ENCODE measurements at places on chromosomes 13 and 19.

GRCh38 chr13:33152389-33152788 lies 133.2 kb downstream of the STARD13 start:
- no peak for DNase-seq

- DNase-seq, result peak; percentile 58
Measured at GRCh38 chr19:11092181-11092538, 2.9 kb downstream of the LDLR start.

DNA sequence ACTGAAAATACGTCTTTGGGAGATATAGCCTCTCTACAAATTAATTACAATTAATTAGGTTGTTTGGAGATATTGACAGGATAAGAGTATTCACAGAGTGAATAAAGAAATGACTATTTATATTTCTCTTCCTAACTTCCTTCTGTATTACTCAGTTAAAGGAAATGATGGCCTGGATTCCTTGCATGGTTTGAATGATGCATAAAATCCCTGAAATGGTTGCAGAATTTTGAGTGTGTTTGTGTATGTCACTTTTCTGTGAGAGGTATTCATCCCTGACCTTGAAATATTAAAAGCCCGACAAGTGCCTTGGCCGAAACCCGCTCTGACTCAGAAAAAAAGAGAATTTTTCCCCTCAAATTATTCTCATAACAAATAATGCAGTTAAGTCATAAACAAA lies 90.0 kb downstream of the PDS5B start:
- DNase-seq, result peak; percentile 13

DNA sequence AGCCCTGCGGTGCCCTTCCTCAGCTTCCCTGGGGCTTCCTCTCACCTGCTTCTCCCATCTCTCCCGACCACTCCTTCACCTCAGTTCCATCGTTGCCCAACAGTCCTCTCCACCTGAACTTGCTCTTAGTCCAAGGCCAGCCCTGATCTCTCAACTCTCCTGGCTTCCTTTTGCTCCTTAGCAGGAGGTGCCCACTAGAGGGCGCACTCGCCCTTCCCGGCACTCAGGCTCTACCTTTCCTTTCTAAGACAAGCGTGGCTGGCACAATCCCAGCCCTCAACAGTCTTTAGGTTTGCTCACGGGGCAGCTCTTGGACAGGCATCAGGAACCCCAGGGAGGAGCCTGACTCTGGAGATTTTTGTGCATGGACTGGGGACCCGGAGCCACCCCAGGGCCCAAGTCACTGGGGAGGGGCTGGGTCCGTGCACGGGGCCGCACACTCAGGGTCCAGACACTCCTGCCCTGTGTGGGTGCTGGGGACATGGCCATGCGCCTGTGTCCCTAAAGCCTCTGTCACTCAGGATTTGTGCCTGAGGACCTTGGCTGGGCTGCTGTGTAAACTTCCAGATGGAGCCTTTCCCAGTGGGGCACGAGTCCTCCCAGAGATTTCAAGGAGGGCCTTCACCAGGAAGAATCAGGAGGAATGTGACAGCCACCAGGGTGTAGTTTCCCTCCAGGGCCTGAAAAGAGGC lies 12.1 kb upstream of the CEACAM8 start:
- peak; percentile 50 for DNase-seq

DNA sequence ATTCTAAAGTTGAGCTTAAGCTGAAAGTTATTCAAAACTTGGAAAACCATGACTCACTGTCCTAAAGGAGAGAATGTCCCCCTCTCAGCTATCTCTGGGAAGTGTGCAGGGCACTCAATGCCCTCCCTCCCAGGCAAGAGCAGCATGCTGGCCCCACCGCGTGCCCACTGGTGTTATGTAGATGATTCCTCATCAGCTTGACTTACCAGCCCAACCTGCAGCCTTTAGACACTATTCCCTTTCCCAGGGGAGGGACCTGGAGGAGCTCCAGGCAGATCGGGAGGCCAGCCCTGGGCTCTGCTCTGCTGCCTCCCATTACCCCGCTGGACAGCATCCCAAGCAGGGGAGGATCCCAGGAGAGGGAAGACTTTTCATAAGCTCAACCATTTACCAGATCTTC lies 124.6 kb downstream of the FGF14 start:
- no peak for DNase-seq

DNA sequence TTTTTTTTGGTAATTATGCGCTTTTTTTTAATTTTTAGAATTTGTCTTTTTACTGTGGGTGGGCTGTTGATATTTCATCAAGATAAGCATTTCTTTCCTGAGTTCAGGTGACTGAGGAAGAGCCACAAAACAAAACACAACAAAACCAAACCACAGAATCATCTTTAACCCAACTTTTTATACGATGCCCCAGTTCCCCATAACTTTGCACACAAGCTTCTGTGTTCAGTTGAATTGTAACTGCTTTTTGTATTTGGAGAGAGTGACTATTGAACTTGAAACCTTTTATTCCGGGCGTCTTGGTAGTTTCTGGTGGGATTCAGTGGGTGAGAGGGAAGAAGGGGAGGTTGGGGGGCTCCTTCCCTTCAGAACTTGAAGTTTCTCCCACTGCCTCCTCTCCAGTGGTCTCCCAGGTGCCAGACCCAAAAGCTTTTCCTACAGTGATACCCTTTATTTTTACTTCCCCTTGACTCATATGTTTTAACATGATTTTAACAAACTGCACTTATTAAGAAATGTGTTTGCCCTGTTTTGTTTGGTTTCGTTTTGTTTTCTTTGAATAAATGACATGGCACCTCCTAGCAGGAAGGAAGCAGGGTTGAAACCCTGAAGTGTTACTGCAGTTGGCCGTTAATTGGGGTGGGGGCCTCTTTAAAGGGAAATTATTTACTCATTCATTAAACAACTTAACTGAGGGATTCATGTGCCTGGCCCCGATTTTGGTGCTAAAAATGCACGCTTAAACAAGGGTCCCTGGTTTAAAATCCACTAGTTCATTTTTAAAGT lies 2.7 kb upstream of the CCDC97 start:
- DNase-seq, result no peak

DNA sequence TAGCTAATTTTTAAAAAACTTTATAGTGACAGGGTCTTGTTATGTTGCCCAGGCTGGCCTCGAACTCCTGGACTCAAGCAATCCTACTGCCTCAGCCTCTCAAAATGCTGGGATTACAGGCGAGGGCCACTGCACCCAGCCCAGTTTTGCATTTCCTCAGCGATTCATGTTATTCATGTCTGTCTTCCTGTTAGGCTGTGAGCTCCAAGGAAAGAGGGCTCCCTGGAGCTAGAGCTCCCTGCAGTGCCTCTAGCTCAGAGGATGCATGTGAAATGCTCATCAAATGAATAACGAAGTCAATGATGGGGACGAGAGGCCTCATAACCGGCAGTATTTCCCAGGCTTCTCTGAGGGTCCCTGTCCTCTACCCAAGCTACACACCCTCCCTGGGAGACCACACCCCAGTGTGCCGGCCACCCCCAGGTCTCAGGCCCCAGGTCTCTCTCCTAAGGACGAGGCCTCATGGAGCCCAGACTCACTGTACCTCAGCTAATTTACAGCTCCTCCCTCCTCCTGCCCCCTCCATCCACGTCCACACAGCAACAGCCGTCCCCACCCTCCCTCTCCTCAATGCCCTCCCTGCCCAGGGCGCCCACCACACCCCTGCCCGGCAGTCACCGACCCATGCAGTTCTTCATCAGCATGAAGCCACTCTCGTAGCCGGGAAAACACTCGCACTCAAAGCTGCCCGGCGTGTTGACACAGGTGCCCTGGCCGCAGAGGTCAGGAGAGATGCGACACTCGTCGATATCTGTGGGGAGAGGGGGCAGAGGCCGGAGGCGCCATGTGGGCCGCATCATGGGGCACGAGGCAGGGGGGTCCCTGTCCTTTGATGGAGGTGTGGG lies 28.5 kb downstream of the FBN3 start:
- no peak for DNase-seq

- DNase-seq, result no peak
Measured at GRCh38 chr13:59409634-59410200, 754.0 kb downstream of the DIAPH3 start.

DNA sequence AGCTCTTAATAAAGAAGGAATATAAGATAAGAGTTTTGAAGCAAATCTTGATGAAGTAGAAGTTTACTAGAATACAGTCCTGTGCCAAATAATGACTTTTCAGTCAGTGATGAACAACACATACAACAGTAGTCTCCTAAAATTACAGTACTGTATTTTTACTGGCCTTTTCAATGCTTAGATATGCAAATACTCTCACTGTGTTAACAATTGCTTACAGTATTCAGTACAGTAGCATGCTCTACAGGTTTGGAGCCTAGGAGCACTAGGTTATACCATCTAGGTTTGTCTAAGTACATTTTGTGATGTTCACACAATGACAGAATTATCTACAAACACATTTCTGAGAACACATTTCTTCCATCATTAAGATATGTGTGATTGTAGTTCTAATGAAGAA lies 316.7 kb upstream of the KLHL1 start:
- DNase-seq, result no peak

DNA sequence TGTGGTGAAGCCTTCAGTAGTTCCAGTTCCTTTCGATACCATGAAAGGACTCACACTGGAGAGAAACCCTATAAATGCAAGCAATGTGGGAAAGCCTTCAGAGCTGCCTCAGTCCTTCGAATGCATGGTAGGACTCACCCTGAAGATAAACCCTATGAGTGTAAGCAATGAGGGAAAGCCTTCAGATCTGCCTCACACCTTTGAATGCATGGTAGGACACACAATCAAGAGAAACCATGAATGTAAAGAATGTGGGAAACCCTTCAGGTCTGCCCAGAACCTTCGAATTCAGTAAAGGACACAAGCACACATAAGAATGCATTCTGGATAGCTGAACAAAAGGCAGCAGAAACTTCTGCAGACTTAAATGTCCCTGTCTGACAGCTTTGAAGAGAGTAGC lies 18.3 kb downstream of the ZNF69 start:
- no peak for DNase-seq

DNA sequence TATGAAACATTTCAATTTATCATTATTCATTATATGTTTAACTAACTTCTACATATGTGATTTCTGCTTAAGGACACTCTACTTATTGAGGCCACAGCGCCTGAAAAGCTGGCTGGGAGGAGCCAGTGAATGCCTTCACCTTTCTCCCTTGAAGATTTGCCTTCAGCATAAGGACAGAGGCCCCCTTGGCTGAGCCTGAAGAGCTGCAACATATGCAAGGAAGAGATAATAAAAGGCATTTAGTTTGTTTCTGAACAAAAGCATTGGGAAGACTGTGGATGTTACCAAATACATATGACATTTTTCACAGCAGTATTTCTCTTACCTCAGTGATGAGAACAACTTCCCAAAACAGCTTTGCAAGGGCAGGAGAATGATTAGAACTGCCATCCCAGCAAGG lies 92.1 kb downstream of the ABCC4 start:
- no peak for DNase-seq

DNA sequence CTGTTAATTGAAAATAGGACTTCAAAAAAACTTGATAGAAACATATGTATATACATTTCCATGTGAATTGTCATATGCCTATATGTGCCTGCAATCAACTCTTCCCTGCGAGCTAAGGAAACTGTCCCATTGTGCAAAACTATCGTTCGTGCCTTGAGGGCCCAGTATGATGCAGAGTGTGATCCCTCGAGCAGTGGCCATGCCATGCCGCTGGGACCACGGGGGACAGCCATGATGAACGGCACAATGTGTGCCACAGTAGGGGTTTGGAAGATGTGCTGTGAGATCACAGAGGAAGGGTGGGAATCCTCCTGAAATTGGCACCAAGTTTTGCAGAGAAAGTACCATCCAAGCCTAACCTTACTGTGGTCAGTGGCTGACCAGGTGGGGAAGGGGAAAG lies 118.1 kb upstream of the SOX1 start:
- no peak for DNase-seq

- no peak for DNase-seq
Measured at GRCh38 chr13:85565652-85566051, 233.6 kb downstream of the SLITRK6 start.
